ENCODE measurements at places on chromosomes 4 and X.
A peak's percentile ranks its signal among the peaks of the same experiment; 100 is the strongest.

DNA sequence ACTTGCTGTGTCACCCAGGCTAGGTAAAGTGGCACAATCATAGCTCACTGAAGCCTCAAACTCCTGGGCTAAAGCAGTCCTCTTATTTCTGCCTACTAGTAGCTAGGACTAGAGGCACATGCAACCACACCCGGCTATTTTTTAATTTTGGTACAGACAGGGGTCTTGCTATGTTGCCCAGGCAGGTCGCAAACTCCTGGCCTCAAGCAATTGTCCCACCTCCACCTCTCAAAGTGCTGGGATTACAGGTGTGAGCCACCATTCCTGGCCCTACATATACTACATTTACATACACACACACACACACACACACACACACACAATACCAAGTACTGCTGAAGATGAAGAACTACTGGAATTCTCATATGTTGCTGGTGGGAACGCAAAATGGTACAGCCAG, 26.9 kb downstream of the SMIM31 start:
- no peak for DNase-seq

DNA sequence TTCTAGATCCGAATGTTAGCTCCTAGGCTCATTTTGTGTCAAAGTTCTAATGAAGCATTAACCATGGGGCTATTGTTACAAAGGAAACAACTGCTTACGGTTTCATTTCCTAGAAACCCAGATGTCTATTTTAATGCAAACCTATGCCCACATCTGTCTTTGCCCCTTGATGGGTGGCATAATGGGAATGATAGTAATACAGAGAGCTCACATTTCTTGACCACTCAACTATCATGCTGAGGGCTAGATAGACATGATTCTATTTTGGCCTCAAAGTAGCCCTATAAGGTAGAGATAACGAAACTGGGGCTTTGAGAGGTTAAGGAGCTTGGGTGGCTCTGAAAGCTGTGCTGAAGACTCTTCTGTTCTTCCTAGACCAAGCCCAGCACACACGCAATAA, 1.9 kb downstream of the TLR7 start:
- no peak for DNase-seq

GRCh38 chr4:174451718-174452296, 70.5 kb downstream of the HPGD start:
- no peak for DNase-seq

- DNase-seq = no peak
Measured at GRCh38 chr4:76216524-76216923, 2.9 kb upstream of the SCARB2 start.

DNA sequence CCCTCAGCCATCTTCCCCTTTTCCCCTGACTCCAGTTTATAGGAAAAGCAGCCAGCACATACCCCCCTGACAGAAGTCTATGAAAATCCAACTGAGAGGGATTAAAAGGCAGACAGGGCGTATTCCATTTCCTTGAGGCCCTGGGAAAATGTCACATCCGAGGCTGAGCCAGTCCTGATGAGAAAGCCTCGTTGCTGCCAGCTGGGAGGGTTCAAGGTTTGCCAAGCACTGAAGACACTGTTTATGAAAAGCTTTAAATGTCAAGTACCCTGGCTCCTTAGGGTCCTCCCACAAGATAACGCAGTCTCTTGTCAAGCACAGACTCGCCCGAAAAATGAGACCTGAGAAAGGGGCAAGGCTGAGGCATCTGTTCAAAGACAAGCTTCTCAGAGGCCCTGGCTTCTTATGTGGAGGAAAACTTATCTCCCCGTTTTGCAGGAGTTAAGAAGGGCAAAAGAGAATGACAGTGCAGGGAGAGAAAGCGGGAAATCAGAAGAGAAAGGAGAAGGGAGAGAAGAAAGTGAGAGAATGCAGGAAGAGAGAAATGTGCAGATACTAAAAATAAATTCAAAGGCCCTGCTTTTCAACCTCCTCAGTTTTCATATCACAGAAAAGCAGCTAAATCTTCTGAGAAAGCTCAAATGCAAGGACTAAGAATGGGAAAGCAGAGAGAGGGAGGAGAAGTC, 44.7 kb downstream of the SCD5 start:
- DNase-seq = no peak

- DNase-seq = no peak
Measured at GRCh38 chrX:88355252-88355651, 391.8 kb upstream of the CPXCR1 start.

- no peak for DNase-seq
Measured at GRCh38 chr4:69167300-69167699, 47.2 kb downstream of the UGT2B11 start.

DNA sequence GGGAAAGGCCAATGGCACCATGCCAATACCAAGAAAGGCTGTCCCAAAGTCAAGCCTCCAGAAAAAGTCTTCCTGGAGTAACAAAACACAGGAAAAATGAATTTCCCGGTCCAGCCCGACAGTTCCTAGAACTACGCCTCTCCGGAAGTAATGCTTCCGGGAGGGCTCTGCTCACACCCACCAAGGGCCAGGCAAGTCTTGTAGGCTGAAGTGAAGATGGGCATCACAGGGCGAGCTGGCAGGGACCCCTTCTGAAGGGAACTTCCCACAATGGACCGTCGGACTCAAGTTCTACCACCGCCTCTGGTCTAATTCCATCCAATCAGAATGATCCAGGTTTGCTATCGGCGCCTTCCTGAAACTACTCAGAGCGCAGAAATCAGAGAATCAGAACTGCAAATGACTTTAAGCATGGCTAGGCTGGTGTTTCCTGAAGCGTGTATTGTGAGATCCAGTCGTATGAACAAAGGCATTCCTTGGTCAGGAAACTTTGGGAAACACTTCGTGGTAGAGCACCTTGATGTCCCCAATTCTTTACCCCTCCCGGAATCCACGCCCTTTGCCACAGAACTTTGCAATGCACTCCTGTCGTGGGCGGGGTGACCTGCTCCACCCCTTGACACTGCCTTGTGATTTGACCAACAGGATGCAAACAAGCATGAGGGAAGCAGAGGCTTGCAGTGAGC, 127.8 kb downstream of the BCOR start:
- no peak for DNase-seq

DNA sequence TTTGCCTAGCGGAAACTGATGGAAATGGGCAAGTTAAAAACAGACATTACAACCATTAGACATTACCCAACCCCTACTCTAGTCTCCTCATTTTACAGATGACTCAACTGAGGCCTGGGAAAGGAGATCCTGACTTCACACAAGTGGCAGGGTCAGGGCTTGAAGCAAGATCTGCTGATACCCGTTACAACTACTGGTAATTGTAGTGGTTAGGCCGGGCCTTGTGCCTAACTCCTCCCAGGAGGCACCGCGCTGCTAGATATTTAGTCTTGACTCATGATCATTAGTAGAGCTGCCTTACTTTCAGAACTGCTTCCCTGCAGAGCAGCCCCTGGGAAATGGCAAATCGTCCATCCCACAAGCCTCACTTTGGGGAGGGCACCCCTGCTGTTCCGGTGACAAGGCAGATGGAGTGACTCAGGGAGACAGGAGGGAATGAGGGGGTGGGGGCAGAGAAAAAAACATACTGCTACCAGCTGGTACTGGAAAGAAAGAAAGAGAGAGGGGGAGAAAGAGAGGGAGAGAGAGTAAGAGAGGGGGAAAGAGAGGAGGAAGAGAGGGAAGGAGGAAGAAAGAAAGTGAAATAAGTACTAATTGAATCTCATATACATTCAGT, 12.2 kb downstream of the ARHGEF6 start:
- DNase-seq = peak; percentile 53

- DNase-seq = no peak
Measured at GRCh38 chrX:8191022-8191421, 20.0 kb upstream of the VCX2 start.

DNA sequence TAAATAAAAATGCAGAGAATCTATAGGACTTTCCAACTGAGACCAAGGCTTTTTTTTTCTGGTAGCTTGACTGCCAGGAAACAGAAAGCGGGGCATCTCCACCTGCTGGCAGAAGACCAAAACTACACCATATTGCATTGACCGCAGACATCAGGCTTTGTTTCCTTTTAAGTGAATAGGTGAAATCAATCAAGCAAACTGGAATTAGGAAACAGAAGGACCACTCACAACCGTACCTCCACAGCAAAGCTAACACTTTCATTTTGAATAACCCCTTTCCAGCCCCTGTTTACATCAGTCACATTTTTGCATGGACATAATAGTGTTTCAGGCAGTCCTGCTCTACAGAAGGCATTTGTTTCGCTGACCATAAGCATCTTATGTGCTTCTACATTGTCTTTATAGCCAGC, 218.2 kb downstream of the IDS start:
- peak; percentile 23 for DNase-seq

GRCh38 chr4:102825261-102826091, 1.9 kb downstream of the UBE2D3 start:
- DNase-seq = peak; percentile 30

- no peak for DNase-seq
Measured at GRCh38 chrX:107667426-107667825, 39.1 kb downstream of the PRPS1 start.

DNA sequence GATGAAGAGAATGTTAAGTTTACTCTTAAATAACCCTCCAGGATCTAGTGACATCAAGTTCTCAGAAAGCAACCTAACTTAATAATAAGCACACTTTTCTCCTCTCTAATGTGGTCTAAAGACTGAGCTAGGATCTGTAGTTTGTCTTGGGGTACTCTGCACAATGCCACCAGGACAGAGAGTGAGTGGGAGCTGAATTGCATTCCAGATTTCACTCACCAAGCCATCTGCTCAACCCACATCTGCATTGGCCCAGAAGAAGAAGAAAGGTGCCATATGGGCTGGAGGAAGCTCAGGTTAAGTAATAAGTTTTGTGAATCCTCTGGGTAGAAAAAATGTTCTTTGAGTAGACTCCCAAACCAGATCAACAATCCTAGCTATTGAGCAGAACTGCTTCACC, 384.6 kb downstream of the PPP3CA start:
- DNase-seq = no peak

DNA sequence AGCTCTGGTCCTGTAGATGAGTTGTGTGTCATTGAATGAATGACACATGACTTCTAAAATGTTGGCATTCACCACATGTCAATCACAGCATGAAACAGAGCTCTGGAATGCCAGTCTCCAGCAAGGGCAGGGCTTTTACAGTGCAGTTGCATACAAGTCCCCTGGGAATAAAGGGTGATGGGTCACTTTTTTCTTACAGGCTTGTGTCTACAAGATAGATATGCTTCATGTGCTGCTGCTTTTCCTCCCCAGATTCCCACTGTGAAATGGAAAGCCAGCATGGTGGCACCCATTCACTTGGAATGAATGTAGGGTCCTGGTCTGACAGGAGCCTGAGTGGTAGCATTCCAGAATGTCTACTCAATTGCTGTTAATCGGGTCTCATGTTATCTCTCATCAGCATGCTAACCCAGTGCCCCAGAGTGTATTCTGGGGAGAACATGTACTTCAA, 159.1 kb upstream of the KIT start:
- no peak for DNase-seq

DNA sequence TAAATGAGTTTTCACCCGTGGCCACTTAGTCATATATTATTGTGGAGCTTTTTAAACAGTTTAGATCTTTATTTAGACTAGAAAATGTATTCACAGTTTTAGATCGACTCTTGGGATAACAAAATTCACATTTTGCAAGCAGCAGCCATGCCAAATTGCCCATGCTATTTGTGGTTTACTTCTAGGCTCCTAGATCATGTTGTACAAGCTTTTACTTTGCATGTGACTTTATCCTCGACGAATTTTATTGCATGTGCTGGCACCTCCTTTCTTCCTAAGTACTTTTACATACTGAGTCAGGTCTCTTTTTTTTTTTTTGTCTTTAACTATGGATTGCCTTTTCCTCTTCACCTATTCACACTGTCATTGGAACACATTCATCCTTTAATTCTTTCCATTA, 23.2 kb downstream of the BBS12 start:
- no peak for DNase-seq

- no peak for DNase-seq
Measured at GRCh38 chr4:79266136-79266535, 59.7 kb downstream of the NAA11 start.

All from activated naive CD4-positive, alpha-beta T cell treated with Interleukin-2 at 50 U/mL for 16 hours (primary cell).